ENCODE measurements at places on chromosomes 2 and 18. TPM values are rescaled to one million over a fixed set of nuclear protein-coding genes. Genes with fewer than 3 reads are reported as not detected.

DNA sequence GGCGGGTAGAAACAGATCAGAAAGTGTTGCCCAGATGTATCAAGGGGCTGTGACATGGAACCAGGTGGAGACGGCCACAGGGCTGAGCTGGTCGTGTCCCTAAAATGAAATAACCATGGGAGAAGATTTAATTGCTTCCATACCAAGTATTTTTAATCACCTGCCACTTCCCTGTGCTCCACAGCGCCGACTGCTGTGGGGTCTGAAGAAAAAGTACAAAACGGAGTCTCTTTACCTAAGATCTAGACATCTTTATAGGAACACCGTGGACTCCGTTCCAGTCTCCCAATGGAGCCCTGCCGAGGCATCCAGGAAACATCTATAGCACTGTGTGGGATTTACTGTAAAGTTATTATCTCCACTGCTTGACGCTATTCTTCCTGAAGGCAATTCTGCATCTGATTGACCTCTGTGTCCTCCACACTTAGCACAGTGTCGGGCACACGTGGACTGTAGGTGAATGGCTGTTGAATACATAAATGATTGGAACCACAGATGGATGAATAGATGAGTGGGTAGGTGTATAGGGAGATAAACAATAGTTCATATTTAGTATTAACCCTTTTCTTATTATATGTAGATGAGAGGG, 21.6 kb upstream of the GYPC start:
- no peaks in the 10 kb centered on the region for H3K36me3 ChIP-seq
- no peaks in the 10 kb centered on the region for H3K27me3 ChIP-seq
- DNase-seq, result no peak

PCARE gene
- 0.02 TPM for total RNA-seq

- no peaks in the 10 kb centered on the region for H3K36me3 ChIP-seq
- DNase-seq, result no peak
- no peaks in the 10 kb centered on the region for H3K27me3 ChIP-seq
Observed at GRCh38 chr2:173763641-173764040, 201.5 kb downstream of the SP3 start.

- DNase-seq, result no peak
- H3K4me3 ChIP-seq, result no peak overlapping the region
- no peaks in the 10 kb centered on the region for H3K36me3 ChIP-seq
Observed at GRCh38 chr2:11500702-11501303, 33.0 kb upstream of the GREB1 start.

DNA sequence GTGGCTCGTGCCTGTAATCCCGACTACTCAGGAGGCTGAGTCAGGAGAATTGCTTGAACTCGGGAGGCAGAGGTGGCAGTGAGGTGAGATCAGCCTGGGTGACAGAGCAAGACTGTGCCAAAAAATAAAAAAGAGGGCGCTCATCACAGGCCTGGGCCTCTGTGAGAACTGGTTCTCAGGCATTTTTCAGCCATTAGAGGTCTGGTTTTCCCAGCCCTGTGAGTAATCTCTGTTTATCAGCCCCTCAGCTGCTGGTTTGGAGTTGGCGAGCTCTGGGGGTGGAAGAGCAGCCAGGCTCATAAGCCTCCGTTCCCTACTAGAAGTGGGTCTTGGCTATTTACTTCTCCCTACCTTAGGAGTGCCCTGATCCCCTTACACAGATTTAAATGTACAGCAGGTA, 53.1 kb downstream of the CHRNA1 start:
- H3K27ac ChIP-seq, result no peak overlapping the region
- H3K4me1 ChIP-seq, result no peaks in the 10 kb centered on the region
- DNase-seq, result peak; percentile 9
- H3K36me3 ChIP-seq, result no peaks in the 10 kb centered on the region
- no peak overlapping the region for H3K4me3 ChIP-seq
- H3K27me3 ChIP-seq, result no peaks in the 10 kb centered on the region

ANKRD53 gene
- total RNA-seq, result 0.36 TPM

GRCh38 chr2:98479959-98480524, 35.4 kb downstream of the INPP4A start:
- H3K4me1 ChIP-seq, result peaks cover 26% of the 10 kb centered on the region
- no peaks in the 10 kb centered on the region for H3K27me3 ChIP-seq
- H3K27ac ChIP-seq, result no peak overlapping the region
- no peaks in the 10 kb centered on the region for H3K36me3 ChIP-seq

- no peaks in the 10 kb centered on the region for H3K4me1 ChIP-seq
- DNase-seq, result no peak
- H3K27me3 ChIP-seq, result 0 out of 2 replicates have a peak, but pooled peaks cover 3% of the 10 kb centered on the region
Observed at GRCh38 chr2:162524849-162525248, 180.9 kb downstream of the GCA start.

PID1 gene
- total RNA-seq, result 6.6 TPM

DNA sequence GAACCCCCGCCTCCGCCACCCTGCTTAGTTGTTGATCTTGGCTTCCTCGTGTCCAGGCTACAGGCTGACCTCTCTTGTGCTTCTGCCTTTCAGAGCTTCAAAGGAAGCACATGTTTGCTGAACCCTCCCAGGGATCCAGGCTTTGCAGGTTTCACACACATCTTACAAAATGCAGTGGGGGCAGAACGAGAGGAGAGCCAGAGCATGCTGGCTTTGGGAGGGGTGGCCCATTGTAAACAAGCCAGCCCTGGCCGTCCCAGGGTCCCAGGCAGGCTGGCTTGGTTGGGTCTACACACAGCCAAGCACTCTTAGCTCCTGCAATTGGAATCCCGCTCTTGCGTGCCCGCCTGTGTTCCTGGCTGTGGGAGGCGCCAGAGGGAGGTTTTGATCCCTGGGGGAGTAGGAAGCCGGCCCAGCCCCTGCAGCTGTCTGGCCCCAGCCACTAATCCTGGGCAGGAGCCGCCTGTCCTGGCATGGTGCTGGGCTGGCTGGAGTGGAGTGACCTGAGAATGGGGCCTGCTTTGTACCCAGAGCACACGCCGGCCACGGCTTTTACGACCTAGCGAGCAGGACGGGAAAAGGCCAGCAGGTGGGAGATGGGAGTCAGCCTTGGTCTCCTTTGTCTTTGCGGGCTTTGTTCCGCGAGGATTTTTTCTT, 53.9 kb downstream of the SH3BP4 start:
- H3K27me3 ChIP-seq, result no peaks in the 10 kb centered on the region
- H3K4me3 ChIP-seq, result 0 out of 2 replicates have a peak overlapping the region, but pooled peaks have one; percentile 6
- H3K36me3 ChIP-seq, result no peaks in the 10 kb centered on the region
- peak; percentile 97 for DNase-seq

GRCh38 chr2:86027196-86027921, 78.3 kb downstream of the POLR1A start:
- peaks cover 50% of the 10 kb centered on the region for H3K4me1 ChIP-seq
- peaks cover 69% of the 10 kb centered on the region for H3K36me3 ChIP-seq
- H3K27me3 ChIP-seq, result no peaks in the 10 kb centered on the region
- no peak overlapping the region for H3K4me3 ChIP-seq
- DNase-seq, result peak; percentile 38

- H3K4me1 ChIP-seq, result peaks cover 40% of the 10 kb centered on the region
- H3K27ac ChIP-seq, result peak overlapping the region; percentile 49
- peak; percentile 78 for DNase-seq
- H3K27me3 ChIP-seq, result no peaks in the 10 kb centered on the region
- H3K36me3 ChIP-seq, result peaks cover 11% of the 10 kb centered on the region
Observed at GRCh38 chr2:69224512-69224837, 162.6 kb downstream of the GFPT1 start.

B3GNT7 gene
- total RNA-seq, result 0.04 TPM

MYO3B gene
- total RNA-seq, result 0.04 TPM

DNA sequence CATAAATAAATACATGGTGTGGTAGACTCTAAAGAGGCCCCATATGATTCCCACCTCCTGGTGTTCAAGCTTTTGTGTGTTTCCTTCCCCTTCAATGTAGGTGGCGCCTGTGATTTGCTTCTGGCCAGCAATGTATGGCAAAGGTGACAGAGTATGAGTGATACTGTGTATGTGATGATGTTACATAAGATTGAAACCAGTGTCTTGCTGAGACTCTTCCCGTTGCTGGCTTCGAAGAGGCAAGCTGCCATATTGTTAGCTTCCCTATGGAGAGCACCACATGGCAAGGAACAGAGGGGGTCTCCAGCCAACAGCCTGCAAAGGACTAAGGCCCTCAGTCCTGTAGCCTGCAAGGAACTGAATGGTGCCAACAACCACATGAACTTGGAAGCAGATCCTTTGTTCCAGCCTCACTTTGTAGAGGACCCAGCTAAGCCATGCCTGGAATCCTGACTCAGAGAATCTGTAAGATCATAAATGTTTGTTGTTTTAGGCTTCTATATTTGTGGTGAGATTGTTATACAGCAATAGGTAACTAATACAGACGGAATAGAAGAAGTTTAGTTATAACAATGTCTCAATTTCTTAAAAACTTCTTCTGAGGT, 1.7 kb upstream of the SMAD4 start:
- no peak overlapping the region for H3K27ac ChIP-seq
- H3K27me3 ChIP-seq, result no peaks in the 10 kb centered on the region
- H3K4me3 ChIP-seq, result no peak overlapping the region
- no peaks in the 10 kb centered on the region for H3K4me1 ChIP-seq
- H3K36me3 ChIP-seq, result peaks cover 4% of the 10 kb centered on the region

GRCh38 chr2:1865716-1866234, 121.5 kb upstream of the PXDN start:
- no peak for DNase-seq
- H3K36me3 ChIP-seq, result no peaks in the 10 kb centered on the region
- H3K27ac ChIP-seq, result no peak overlapping the region
- no peaks in the 10 kb centered on the region for H3K4me1 ChIP-seq
- no peak overlapping the region for H3K4me3 ChIP-seq

DNA sequence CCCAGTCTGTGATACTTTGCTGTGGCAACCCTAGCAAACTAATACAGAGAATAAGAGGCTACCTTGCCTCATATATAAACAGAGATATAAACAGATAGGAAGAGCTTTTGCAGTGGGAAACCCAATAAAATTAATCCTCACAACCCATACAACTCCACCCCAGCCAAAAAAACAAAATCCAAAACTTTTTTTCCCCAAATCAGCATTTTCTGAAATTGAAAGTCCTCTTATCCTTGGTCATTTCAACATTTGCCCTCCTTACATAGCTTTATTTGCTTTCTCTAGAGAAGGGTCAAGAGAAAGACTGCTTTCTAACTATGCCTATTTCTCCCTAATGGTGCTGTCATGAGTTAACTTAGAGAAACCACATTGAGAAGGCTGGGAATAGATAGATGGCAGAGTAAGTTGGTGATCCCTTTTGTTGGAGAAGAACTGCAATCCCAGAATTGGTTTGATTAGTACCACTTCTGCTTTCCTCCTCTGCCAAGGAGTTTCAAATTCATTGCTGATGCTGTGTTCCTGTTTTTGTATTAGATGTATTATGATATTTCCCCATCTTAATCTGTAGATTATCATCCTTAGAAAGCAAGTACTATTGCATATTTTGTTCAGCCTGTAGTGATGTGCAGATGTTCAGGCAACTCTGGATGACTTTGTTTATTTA, 76.5 kb upstream of the B3GNT2 start:
- H3K4me1 ChIP-seq, result no peaks in the 10 kb centered on the region
- H3K27ac ChIP-seq, result no peak overlapping the region
- DNase-seq, result no peak
- H3K27me3 ChIP-seq, result no peaks in the 10 kb centered on the region
- H3K4me3 ChIP-seq, result no peak overlapping the region

Data from SJCRH30 (cell line).